ENCODE measurements at places on chromosomes 13 and 19.

- DNase-seq: no peak
Observed at GRCh38 chr19:58325311-58326022, 1.3 kb upstream of the ZSCAN22 start.

DNA sequence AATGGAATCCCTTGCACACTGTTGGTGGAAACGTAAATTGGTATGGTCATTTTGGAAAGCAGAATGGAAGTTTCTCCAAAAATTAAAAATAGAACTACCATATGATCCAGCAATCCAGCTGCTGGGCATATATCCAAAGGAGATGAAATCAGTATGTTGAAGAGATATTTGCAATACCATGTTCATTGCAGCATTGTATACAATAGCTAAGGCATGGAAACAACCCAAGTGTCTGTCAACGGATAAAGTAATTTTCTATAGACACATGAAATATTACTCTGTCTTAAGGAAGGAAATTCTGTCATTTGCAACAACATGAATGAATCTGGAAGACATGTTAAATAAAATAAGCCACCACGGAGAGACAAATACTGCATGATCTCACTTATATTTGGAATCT lies 124.7 kb downstream of the GPC5 start:
- no peak for DNase-seq

DNA sequence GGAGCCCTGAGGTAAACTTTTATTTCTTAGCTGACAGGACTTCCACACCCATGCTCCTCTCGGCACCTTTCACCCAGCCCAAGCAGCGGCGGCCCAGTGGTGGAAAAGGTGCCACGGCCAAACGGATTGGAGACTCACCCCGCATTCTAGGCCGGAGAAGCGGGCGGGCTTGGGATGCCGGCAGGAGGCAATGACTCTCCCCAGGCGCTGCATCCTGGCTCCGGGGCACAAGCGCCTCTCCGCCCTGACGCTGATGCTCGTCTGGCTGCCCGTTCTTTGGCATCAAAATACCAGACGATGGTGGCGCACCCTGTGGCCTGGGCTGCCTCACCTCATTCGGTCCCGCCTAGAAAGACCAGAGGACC lies 6.7 kb upstream of the ZNF606 start:
- no peak for DNase-seq

DNA sequence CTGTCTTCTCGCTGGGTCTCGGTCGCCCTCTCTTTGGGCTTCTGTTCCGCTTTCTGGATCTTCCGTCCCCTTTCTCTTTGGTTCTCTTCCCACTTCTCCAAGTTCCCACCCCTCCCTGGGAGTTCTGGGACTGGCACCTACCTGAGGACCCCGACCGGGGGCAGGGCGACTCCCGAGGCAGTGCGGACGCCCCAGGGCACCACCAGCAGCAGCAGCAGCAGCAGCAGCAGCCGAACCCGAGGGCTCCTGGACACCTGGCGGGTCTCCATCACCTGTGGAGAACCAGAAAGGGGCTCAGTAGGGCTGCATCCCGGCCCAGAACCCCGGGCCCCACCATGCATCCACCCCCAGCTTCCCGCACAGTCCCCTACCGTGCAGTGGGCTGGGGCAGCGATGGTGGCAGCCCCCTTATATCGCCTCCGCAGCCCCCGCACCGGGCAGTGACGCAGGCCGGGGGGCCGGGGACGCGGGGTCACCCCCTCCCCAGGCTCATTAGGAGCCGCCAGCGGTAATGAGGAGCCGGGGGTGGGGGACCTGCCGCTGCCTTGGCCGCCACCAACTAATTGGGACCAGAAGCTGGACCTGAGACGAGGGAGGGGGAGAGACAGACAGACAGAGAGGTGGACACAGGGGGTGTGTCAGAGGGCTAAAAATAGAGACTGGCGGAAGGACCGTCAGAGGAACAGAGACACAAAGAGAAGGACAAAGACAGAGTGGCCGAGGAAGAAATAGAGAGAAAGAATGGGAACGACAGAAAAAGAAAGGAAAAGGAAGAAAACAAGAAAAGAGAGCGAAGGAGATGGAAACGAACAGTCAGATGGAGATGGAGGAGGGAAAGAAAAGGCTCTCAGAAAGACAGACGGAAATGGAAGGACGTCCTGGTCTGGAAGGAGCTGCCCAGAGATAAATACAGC lies at the start of gene PTH2:
Gene PTH2 (minus strand): TSS at position 371 of the 914 bp plus-strand sequence. CDS start 102 bp downstream, at position 269.
- DNase-seq: no peak

GRCh38 chr13:23551213-23552008 lies 18.8 kb upstream of the TNFRSF19 start:
- DNase-seq: no peak

- DNase-seq: no peak
Observed at GRCh38 chr19:10508707-10509106, 5.6 kb upstream of the KEAP1 start.

- no peak for DNase-seq
Observed at GRCh38 chr13:49443357-49443703, 534 bp downstream of the CAB39L start.

GRCh38 chr13:31930901-31931522 lies 100.6 kb upstream of the FRY start:
- DNase-seq: no peak

DNA sequence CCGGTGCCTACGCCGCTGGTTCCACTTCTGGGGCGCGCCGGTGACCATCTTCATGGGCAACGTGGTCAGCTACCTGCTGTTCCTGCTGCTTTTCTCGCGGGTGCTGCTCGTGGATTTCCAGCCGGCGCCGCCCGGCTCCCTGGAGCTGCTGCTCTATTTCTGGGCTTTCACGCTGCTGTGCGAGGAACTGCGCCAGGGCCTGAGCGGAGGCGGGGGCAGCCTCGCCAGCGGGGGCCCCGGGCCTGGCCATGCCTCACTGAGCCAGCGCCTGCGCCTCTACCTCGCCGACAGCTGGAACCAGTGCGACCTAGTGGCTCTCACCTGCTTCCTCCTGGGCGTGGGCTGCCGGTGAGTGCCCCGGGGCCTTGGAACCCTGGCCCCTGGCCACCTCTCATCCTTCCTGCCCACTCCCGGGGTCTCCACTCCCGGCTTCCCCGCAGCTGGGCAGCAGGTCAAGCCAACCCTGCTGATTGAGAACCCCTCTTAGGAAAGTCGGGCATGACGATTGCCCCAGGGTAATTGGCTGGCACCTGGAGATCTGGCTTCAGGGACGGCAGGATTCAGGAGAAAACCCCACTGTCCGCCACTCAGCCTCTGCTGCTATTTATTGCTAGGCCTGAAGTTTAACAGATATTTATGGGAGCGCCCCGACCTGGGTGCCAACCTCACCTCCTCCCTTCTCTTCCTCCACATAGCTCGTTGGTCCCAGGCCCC lies 39.1 kb downstream of the TRPM4 start:
- no peak for DNase-seq

GRCh38 chr13:64164435-64164834 lies 2748.8 kb upstream of the PCDH20 start:
- no peak for DNase-seq

- DNase-seq: no peak
Observed at GRCh38 chr13:97369261-97369893, 64.6 kb upstream of the RAP2A start.

Measured in stimulated activated naive CD8-positive, alpha-beta T cell treated with anti-CD3 and anti-CD28 coated beads, Interleukin-15, Interleukin-2, amounts not matched to agents 100 U/mL and 50 U/mL, for 24 hours (primary cell).